Motor neuron (in vitro differentiated cells): ENCODE measurements at places on chromosomes 13 and 19.

DNA sequence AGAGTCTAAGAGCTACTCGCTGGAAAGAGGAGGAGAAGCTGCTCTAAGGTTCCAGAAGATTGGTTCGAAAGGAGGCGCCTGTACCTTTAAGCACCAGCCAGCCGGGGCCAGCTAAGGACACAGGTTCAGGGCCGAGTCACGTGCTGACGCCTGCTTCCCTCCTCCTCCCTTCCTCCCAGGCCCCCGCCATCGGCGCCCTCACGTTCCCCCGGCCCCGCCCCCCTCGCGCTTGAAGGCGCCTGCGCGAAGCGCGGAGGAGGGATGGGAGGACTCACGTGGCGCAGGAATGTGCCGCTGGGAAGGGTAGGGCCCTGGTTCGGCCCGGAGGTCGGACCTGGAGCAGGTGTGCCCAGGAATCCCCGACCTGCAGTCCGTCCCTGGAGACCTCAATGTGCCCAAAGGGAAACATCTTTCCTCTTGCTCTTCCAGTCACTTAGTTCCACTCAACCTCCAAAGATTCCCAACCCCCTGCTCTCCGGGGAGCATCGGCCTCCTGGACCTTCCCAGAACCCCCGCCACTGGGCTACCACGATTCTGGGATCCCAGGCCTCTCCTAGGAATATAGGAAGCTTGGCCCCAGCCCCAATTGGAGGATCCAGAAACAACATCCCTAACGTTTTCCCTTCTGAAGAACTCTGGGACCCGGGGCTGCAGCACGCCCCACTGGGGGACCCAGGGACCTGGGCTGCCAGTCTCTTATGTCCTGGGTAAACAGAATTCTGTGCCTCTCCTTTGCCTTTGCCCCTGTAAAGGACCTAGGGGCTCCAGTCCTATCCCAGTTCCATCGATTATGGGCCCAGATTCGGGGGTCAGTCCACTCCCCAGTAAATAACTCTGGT lies 2.5 kb downstream of the DBP start:
- ATAC-seq: peak; percentile 15

- peak; percentile 63 for ATAC-seq
Observed at GRCh38 chr19:12880551-12881171, 588 bp downstream of the DNASE2 start.

DNA sequence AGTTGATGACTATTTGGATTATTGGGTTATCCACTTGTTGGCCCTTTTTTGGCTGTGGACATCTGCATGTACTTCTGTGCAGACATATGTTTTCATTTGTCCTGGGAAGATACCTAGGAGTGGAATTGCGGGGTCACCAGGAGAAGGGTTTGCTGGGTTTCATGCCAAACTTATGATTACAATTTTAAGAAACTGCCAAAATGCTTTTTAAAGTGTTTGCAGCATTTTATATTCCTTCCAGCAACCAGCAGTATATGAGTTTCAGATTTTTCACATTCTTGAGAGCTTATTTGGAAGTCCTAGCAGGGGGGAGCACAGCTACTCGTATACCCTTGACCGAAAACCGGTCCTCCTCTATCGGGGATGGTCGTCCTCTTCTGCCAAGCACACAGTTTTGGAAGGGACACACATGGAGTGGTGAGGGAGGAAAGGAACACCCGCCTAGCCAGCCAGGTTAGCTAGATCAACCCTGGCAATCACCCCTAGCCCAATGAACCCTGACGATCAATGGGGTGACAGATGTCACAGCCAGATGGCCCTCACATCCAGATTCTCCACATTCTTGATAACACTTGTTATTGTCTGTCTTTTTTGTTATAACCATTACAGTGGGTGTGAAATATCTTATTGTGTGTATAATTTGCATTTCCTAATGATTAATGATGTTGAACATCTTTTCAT lies 26.7 kb upstream of the RNF113B start:
- ATAC-seq: no peak

DNA sequence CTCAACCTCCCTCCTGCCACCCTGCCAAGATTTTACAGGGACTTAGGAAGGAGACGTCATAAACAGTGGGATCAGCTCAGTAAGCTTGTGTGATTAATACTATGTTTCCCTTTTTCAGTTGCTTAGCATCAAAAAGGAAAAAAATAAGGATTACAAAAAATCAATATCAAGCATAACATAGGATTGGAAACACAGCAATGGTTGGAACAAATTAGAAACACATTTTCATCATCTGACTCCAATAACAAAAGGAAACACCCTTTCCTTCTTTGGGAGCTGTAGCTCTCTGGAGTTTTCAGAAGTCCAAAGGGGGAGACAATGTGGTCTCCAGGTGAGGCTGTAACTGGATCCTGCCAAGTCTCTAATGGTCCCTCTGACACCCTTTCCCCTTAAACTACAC lies 233.4 kb downstream of the B3GLCT start:
- ATAC-seq: no peak

GRCh38 chr19:45716359-45717130 lies 14.2 kb downstream of the FBXO46 start:
- no peak for ATAC-seq

DNA sequence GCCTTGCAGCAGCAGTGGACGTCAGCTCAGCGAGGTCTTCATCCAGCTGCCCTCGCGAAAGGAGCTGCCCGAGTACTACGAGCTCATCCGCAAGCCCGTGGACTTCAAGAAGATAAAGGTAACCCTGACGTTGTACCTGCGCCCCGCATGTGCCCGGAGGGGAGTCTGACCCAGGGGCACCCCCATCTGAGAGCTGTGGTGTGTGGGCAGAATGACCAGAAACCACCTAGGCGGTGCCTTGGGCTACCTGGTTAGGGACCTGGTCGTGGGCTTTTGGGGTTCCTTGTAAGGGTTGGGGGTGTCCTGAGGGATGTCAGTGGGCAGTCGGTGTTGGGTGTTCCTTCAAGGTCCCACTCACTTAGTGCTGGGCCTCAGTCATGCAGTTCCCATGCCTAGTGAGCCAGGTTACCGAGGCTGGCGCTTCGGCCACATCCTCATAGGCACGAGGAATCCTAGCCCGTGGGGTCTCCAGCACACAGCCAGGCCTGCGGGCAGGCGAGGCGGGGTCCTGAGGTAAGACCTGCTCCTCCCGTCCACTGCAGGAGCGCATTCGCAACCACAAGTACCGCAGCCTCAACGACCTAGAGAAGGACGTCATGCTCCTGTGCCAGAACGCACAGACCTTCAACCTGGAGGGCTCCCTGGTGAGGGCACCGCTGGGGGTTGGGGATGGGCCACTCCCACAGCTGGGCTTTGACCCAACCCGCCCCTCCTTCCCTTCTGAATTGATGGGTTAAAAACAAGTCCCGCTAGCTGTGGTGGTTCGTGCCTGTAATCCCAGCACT lies 30.8 kb upstream of the LDLR start:
- no peak for ATAC-seq

DNA sequence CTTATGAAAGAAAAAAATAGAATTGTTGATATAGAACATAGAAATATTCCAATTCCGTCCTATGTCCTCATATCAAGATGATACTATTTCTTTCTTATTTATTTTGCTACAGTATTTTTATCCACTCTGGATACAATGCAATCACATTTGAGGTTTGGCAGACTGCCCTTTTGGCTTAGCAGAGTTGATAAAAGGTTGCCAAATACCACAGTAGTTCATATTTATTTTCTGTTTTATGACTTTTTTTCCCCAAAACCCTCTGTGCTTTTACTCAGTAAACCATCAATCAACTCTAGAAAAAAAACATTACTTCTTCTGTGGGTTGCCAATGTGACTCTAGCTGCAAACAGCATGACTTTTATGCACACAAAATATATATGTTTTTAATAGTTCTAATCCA lies 424.5 kb downstream of the PCDH9 start:
- ATAC-seq: no peak

DNA sequence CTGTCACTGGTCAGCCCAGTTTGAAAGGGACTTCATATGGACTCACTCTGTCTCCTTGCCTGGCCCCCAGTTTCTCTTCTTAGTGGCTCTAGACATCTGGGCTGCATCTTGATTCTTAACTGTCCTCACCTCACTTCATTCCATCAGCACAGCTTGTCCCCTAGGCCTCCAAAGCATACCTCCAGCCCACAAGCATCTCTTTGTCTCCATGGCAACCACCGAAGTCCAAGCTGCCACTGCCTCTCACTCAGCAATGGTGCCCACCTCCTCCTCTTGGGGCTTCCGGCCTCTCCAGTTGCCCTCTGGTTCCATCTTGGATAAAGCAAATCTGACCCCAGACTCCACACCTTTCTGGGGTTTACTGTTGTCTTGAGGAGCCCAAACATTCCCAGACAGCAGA lies 9.9 kb upstream of the KLHL26 start:
- ATAC-seq: no peak

GRCh38 chr13:75076476-75076875 lies 405.5 kb downstream of the TBC1D4 start:
- ATAC-seq: no peak

DNA sequence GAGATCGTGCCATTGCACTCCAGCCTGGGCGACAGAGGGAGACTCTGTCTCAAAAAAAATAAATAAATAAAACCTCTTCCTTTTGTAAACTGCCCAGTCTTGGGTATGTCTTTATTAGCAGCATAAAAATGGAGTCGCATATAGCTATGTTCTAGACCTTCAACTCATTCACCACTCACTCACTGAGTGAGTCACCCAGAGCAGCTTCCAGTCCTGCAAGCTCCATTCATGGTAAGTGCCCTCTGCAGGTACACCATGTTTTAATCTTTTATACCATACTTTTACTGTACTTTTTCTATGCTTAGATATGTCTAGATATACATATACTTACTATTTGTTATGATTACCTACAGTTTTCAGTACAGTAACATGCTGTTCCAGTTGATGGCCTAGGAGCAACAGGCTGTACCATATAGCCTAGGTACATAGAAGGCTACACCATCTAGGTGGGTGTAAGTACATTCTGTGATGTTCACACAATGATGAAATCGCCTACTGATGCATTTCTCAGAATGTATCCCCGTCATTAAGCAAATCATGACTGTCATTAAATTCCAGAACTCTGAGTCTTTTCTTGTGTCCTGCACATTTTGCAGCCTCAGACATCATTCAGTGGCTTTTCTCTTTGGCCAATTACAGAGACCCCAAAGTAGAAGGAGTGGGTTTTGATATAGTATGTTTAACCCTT lies 13.7 kb upstream of the FARP1 start:
- no peak for ATAC-seq

GRCh38 chr13:48908381-48909055 lies 67.2 kb upstream of the FNDC3A start:
- ATAC-seq: no peak

DNA sequence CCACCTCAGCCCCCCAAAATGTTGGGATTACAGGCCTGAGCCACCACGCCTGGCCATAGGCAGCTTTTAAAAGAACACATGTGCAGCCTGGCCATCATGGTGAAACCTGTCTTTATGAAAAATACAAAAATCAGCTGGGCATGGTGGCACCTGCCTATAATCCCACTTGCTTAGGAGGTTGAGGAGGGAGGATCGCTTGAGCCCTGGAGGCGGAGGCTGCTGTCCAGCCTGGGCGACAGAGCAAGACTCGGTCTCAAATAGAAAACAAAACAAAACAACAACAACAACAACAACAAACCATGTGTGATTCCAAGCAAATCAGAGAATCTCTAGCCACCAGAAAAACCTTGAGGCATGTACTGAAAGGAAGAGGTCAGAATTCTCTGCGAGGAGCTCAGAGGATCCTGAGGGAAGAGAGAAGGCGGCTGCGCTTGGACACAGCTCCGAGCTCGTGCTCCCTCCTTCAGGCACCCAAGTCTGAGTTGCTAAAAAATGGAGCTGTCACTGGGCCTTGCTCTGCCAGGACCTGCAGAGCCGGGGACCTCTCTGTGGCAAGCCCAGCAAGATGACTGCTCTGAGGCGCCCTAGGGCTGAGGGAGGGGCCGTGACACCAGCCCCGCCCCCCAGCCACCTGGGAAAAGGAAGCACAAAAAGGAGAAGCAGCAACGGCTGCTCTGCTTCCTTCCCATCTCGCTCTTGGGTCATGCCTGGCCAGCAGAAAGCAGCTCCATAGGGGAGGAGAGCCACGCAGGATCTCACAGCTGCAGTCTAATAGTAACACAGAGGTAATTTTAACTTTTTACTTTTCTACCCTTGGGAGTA lies at the start of gene ARL11:
Gene ARL11 (plus strand): TSS at position 677 of the 822 bp plus-strand sequence. CDS start 1,941 bp downstream, outside the sequence.
- ATAC-seq: peak; percentile 30

DNA sequence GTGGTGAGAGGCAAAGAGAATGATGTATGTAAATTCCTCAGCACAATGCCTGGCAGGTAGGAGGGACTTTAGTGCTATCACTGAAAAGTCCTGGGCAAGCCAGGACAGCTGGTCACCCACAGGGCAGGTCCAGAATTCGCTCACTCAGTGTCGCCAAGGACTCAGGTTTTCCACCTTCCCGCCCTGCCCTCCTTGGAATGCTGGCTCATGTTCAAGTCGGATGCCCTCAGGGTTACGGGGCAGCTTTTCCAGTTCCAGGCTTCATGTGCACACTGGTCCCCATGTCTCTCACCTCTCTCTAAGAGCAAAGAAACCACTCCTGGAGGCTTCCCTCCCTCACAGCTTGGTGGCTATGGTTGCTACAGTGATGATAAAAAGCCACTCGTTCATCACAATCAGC lies 24.8 kb upstream of the NAXD start:
- ATAC-seq: no peak

DNA sequence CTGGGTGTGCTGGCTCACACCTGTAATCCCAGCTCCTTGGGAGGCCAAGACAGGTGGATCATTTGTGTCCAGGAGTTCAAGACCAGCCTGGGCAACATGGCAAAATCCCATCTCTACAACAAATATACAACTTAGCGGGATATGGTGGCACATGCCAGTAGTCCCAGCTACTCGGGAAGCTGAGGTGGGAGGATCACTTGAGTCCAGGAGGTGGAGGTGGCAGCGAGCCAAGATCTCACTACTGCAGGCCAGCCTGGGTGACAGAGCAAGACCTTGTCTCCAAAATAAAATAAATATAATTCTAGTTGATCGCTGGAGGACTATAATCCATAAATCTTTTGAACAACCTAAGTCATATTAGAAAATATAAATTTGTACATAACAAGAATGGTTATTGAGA lies 1061.5 kb upstream of the PCDH9 start:
- no peak for ATAC-seq

DNA sequence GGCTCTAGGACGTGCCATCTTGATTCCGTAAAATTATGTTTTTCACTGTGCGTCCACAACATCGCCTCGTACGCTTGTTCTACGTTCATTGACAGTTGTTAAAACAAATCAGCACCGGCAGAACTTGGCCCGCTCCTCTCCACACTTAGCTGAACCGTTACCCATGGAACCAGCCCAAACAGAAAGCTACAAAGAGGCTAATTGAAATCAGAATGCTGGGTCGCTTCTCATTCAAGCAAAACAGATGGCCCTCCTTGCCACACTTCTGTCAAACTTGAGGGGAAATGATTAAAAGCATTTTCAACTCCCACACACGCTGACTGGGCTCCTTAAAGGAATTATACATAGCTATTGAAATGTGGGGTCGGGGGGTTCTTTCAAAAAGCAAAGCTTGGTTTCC lies 71.6 kb downstream of the TM9SF2 start:
- ATAC-seq: no peak
